ENCODE measurements at places on chromosomes 16 and 17.

GRCh38 chr17:63290784-63291183 lies 155.3 kb downstream of the CYB561 start:
- no peak for DNase-seq

- DNase-seq: no peak
These were observed 123.6 kb upstream of the CRHR1 start for GRCh38 chr17:45660474-45660873.

- no peak for DNase-seq
These were observed 9.7 kb upstream of the ZFP1 start for GRCh38 chr16:75138636-75139035.

DNA sequence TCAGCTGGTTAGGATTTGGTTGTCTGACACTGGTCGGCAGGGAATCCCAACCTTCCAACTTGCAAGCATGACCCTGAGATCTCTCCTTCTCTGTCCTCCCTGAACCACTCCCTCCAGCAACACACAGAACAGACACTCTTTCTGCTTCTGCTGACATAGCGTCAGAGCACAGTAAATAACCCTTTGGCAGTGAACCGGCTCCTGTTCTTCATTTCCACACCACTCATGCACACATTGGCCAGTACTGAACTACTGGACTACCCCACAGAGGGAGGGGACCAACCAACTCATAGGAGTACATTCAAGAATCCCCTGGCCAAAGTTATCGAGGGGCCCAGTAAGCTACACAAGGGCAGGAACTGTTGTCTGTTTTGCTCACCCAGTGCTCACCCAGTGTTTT lies 138.2 kb downstream of the ZNF423 start:
- DNase-seq: no peak

DNA sequence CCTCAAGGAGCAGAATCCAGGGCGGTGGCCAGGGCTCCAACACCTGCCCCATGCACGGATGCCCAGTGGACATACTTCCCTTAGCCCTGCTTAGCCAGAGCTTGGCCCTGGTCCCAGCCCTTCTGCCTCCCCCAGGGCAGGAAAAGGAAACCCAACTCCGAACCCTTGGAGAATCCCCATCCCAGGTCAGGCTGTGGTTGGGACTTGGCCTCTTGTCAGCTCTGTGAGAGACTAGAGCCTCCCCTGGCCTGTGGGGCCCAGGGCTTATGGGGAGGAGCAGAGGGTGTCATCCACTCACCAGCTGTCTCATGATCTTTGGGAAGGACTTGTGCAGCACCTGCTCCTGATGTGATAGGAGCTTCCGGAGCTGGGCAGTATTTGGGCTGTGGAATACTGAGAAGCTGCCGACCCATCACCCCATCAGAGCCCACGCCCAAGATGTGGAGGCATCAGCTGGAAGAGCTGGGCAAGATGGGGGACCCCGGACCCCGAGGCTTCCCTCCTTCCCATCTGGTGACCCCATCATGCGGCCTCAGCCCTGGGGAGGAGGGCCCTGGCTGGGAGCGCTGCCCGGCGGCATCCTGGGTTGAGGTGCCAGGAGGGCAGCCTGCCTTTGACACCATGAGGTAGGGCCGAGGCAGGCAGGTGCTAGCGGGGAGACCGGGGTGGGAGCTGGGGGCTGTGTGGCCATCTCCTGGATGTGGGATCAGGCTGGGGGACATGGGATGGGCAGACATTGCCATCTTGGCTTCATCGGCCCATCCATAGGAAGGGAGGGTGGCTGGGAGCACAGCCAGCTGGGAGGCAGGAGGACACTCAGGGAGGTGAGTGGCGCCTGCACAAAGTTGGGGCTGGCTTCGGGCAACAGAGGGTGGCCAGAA lies 45.1 kb downstream of the TNFRSF13B start:
- no peak for DNase-seq

GRCh38 chr16:19173059-19173458 lies 5.0 kb downstream of the SYT17 start:
- no peak for DNase-seq

- no peak for DNase-seq
These were observed 9.8 kb upstream of the CTCF start for GRCh38 chr16:67552476-67552875.

GRCh38 chr17:17691468-17692263 lies 10.4 kb downstream of the RAI1 start:
- DNase-seq: no peak

GRCh38 chr17:79005063-79005861 lies 4.3 kb downstream of the CANT1 start:
- no peak for DNase-seq

DNA sequence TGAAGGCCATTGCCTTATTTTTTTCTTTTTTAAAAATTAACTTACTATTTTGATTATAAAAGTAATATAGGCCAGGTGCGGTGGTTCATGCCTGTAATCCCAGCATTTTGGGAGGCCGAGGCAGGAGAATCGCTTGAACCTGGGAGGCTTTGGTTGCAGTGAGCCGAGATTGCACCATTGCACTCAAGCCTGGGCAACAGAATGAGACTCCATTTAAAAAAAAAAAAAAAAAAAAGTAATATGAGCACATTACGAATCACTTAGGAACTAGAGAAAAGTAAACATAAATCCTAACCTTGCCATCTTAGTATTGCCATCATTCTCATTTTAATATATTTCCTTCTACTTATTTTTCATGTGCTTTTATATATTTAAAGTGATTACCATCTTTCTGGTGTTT lies 12.9 kb upstream of the TACO1 start:
- no peak for DNase-seq

DNA sequence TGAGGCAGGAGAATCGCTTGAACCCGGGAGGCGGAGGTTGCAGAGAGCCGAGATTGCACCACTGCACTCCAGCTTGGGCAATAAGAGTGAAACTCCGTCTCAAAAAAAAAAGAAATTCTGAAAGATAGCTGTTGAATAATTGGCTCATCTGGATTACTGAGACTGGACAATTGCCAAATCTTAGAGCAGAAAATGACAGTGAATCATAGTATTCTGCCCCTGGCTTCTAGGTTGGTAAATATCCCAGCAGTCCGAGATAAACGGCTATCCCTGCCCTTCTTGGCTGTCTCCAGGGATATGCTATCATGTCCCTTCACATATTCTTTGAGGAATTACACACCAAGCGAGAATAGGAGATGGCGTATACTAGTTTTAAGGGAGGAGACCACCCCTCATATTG lies 35.5 kb upstream of the METTL16 start:
- DNase-seq: no peak

GRCh38 chr17:28616281-28616680 lies 2.3 kb upstream of the RSKR start:
- no peak for DNase-seq

DNA sequence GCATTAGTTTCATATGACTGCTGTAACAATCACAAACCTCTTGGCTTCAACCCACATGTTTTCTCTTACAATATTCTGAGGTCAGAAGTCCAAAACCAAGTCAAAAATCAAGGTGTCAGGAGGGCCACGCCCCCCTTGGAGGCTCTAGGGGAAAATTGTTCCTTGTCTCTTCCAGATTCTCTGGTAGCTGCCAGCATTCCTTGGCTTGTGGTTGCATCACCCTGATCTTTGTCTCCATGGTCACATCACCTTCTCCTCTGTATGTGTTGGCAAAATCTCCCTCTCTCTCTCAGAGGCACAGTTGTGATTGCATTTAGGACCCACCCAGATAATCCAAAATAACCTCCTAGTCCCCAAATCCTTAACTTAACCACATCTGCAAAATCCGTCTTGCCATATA lies 105.8 kb downstream of the GAS7 start:
- no peak for DNase-seq

DNA sequence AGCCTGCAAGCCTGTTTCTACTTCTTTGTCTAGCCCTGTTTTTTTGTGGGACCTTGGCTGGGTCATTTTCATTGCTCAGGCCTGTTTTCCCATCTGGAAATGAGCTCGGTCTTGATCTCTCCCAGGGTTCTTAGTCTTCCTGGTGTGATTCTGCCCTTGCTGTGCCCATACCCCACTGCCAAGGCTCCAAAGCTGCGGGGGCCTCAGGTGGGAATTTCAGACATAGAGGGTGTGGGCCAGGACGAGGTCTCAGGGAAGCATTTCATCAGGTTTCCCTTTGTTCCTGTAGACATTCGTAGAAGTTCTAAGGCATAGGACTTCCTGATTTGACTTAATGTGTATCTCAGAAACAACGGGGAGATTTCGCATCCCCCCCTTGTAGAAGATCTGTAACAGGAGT lies 5.8 kb downstream of the MPRIP start:
- DNase-seq: no peak

GRCh38 chr16:30615358-30616091 lies 5.3 kb upstream of the ZNF689 start:
- peak; percentile 65 for DNase-seq

GRCh38 chr17:47843391-47843730 lies 2.3 kb upstream of the SCRN2 start:
- DNase-seq: no peak

DNA sequence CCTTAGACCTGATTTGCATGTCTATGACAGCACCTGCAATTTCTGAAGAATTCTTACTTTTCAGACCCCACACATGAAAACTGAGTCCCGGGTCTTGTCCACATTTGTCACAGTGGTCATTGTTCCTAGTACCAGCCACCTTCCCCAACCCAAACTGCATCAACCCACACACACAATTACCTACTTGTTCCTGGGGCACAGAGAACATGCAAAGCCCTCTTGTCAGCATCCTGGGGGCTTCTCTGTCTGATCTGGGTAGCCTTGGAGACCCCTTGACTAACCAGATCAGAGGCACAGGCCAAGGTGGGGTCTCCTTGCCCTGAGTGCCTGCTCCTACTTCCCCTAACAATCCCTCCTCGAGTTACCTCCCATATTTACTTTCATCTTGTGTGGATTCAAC lies 36.7 kb upstream of the PIK3R6 start:
- no peak for DNase-seq

- DNase-seq: no peak
These were observed 23.0 kb downstream of the METTL22 start for GRCh38 chr16:8644211-8645140.

DNA sequence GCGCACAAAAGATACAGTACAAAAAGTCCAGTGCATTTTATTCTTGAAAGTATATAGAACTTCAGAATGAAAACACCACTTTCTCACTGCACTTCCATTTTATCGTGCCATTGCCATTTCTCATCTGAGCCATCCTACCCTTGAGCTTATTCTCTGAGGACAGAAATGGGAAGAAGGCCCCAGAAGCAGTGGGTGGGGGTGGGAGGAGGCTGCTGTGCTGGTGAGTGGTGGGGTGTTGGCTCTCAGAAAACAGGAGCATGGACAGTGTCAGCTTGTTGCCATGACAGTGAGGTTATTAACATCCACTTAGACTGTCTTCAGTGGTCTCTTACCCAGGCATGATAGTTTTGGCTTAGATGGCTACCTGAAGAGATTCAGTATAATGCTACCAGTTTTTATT lies 4.5 kb downstream of the ATMIN start:
- no peak for DNase-seq

DNA sequence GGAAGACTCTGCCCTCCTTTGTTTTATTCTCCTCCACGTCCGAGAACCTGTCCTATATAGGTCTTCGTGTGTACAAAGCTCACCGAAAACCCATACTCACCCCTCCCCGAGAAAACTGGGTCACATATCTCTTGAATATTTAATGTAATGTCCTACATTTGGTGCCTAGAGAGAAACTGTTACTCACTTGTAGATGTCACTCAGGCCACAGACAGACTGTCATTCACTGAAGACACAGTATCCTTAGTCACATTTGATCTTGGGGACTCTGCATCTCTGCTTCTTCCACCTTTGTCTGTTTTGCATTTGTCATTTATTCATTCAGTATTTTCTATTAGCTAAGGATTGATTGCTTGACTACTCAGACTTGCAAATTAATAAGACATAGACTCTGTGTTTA lies 131.8 kb upstream of the TBX2 start:
- no peak for DNase-seq

DNA sequence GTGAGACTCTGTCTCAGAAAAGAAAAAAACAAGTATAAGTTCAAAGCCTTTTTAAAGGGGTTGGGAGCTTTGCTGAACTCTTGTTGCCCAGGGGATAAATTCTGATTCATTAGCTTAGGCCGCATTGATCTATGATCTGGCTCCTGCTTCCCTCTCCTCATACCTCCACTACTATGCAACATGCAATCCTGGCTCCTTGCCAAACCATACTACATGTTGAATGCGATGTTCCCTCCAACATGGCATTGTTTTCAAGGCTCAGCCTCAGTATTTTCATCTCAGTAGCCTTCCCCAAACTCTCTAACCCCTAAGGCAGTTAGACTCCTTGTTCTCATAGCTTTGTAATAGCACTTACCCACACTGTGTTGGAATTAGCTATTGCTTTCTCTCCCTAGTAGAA lies 6.2 kb downstream of the REXO5 start:
- no peak for DNase-seq

- DNase-seq: no peak
These were observed 2.8 kb upstream of the NHERF1 start for GRCh38 chr17:74745548-74746177.

DNA sequence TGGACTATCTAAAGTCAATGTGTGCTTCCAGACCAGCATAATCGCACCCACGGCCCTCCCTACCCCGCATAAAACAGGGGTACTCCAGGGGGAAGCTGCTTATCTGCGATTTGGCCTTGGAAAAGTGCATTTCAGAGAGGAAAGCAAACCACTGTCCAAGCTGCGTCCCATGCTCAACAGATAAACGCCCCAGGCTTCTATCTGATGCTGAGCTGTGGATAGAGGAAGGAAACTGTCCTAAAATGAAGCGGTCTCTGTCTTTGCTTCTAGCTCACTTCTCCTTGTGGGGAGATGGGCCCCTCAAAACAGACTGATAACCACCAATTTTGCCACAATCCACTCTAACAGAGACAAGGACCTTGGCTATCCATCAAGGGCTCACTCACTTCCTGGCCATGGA lies 160.5 kb upstream of the TNRC6C start:
- DNase-seq: no peak
